ENCODE measurements at places on chromosomes 2 and 18.

GRCh38 chr18:2908166-2908945, 61.5 kb downstream of the EMILIN2 start:
- DNase-seq, result no peak

- DNase-seq, result no peak
These were observed 42.4 kb upstream of the BIN1 start for GRCh38 chr2:127149384-127149783.

- DNase-seq, result no peak
These were observed 31.1 kb upstream of the EPG5 start for GRCh38 chr18:45998244-45998643.

DNA sequence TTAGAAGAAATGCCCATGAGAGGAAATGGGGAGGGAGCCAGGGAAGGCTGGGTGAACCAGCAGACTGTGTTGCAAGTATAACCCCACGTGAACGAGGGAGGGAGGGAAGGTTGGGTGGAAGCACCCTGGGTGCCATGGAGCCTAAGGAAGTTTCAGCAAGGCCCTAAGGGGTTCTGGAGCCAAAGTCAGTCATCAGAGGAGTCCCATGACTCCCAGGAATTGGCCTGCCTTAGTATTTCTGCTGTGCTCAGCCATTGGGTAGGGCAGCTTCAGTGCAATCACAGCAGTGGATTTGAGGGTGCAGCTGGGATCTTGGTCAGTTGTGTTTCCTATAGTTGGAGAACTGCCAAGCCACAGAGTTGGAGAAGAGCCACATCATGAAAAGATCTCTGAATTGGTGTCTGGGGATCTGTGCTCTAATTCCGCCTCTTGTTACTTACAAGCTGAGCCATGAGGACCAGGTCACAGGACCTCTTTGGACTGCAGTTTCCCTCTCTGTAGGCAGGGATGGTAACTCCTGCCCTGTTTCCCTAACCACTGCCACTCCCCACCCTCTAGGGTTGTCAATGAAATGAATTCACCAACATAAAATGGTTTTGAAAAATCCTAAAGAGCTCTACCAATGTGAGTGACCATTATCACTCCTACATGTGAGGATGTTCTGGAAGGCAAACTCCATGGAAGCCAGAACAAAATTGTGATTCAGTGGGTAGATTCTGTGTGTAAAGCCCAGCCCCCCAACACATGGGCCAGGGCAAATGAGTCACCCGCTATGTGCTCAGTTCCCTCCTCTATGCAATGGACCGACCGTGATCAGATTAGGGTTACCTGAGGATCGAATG, 108.9 kb downstream of the CLIP4 start:
- DNase-seq, result no peak

- DNase-seq, result no peak
These were observed 109.9 kb upstream of the DTNA start for GRCh38 chr18:34600158-34600557.

DNA sequence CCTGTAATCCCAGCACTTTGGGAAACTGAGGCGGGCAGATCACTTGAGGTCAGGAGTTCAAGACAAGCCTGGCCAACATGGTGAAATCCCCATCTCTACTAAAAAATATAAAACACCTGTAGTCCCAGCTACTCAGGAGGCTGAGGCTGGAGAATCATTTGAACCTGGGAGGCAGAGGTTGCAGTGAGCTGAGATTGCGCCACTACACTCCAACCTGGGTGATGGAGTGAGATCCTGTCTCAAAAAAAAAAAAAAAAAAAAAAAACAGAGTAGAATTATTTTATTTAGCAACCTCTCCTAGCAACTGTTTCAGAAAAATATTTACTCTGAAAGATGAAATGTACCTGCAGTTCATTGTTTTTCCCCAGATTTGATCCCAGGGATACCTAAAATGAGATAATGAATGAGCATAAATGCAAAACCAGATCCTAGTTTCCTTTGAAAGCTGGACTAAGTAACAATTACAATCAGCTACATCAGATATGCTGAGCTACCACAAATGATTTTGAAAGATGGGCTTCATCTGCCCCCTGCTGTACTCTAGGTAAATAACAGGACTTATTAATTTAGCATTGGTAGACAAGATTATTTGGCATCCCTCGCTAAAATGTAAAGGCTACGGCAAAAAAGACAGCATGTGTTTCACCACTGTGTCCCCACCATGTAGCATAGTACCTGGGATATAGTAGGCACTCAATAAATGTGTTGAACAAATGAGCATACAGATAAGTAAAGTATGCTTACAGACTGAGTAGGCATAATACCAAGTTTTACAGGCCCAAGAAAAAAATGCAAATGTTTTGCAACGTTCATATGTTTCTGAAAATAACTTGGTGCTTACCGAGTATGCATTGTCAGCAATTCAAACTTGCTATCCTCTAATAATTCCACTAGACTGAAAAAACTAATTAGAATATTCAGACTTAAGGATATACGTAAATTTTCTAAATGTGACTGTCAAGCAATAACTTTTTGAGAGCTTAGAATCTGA, 102.5 kb downstream of the ATL2 start:
- DNase-seq, result peak; percentile 35

DNA sequence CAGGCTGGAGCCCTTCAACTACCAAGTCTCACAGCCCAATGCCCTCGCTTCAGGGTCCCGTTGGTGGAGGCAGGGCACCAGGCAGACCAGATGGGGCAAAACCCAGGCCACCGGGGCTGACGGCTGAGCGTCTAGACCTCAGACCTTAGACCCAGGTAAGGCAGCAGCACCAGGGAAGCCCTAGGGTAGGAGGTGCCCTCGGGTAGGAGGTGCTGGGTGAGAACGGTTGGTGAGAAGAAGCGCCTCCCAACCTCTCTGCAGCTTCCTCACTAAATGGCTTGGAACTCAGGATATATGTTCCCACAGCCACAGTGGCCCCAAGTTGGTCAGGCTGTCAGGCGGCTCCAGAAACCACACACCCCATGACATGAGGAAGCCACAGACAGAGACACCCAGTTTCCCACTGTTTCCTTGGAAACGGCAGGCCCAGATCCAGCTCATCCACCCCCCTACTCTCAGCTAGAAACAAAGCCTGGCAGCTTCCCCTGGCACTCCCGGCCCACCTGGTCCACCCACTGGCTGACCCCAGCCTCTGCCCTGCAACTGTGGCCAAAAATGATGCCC, 13.1 kb upstream of the MLPH start:
- DNase-seq, result no peak

DNA sequence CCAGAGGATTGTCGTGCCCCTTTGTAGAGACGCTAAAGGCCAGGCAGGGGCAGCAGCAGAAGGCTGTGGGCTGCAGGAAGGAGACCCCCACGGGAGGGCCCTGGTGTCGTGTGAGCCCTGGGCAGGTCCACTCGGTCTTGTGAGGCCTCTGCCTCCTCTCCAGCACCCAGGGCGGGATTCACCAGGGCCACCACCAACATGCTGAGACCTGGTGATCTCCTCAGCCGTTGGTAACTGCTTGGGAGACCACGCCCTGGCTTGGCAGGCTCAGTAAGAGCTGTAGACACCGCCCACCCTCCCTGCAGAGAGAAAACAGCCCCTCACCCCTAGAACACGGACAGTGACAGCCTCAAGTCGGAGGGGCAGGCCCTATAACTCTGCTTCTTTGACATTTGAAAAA, 21.1 kb downstream of the MBP start:
- no peak for DNase-seq

- DNase-seq, result no peak
These were observed 8.4 kb downstream of the GRP start for GRCh38 chr18:59228351-59228750.

DNA sequence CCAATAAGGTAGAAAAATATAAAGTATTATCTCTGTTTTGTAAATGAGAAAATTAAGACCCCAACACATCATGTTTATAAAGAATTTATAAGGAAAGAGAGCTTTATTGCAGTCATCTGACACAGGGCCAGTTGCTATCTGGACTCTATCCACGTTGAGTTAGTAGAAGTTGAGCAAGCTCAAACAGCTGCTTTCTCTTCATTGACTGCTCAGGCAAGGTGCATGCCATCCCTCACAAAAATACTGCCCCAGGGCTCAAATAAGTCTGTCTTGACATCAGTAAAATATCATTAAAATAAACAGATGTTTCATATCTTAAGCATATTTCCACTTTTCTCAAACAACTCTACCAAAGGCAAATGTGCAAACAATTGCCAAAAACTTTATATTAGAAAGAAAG, 14.8 kb downstream of the COL5A2 start:
- no peak for DNase-seq

GRCh38 chr18:59661891-59662701, 35.1 kb downstream of the CCBE1 start:
- DNase-seq, result no peak

DNA sequence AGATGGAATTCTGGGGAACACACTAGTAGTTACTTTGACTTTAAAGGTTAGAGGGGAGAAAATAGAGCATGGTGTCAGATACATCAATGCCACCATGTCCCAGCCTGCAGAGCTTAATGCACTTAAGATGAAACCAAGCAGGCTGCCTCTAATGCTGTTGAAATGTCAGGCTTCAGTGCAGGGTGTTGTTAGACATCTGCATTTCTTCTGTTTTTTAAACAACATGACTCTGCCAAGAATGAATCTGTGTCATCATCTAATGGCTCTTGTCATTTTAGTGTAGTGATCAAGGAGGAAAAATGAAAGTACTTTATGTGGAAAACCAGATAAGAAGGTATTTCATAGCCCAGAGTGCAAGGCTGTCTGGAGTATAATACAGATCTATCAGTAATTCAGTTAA, 29.9 kb downstream of the LYPD1 start:
- no peak for DNase-seq

DNA sequence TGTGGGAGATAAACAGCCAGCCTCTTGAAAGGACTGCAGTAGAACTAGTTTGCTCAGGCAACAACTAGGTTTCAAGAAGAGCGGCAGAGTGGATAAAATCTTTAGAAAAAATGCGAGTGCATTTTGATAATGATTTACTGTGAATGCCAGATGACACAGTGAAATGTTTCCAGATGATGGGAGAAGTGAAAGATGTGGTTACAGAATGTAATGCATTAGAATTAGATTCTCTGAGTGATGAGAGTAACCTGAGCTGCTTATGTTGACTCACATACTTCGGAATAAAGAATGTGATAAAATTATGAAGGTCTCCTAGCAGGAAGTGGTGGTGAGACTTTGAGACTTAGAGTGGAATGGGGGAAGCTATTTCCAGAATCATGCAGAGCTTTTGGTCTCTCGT, 184.3 kb downstream of the GULP1 start:
- DNase-seq, result no peak

DNA sequence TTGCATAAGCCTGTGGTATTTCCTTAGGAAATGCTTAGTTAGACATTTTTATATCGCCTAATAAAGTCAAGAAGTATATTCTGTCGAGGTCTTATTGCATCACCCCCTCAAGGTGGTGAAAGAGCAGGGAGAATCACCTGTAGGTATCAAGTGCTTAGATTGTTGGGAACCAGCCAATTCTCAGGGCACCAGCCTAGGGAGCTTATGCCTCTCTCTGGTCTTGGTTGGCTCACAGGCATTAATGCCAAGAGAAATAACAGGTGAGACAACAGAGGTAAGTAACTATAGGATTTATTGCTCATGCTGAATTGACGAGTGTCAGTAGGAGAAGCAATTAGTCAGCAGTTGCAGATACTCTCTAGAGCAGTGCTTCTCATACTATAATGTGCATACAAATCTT, 663.3 kb upstream of the ZNF804A start:
- no peak for DNase-seq

- DNase-seq, result peak; percentile 13
These were observed 140.5 kb downstream of the TPGS2 start for GRCh38 chr18:36688020-36688965.

DNA sequence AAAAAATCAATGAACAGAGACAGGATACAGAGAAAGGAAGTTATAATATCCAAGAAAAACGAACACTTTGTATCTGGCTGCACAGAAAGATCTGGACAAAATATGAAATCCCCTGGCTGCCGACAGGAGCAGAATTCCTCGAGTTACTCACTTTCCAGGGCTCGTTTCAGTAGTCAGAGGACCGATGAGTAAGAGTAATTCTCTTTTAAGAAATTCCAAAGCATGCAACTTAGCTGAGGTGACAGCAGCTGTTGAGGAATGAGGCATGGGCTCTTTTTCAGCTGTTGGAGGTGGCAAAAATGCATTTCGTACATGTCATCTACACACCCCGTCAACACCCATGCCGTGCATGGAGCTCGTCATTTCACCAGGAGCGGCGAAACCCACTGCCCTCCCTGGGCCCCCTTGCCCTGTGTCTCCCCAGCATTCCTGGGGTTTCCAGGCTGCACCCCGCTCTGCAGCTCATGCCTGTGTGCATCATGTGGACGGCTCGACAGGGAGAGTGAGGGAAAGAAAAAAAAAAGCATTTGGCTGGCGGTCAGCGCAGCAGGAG, 210.8 kb upstream of the SMIM21 start:
- DNase-seq, result no peak

DNA sequence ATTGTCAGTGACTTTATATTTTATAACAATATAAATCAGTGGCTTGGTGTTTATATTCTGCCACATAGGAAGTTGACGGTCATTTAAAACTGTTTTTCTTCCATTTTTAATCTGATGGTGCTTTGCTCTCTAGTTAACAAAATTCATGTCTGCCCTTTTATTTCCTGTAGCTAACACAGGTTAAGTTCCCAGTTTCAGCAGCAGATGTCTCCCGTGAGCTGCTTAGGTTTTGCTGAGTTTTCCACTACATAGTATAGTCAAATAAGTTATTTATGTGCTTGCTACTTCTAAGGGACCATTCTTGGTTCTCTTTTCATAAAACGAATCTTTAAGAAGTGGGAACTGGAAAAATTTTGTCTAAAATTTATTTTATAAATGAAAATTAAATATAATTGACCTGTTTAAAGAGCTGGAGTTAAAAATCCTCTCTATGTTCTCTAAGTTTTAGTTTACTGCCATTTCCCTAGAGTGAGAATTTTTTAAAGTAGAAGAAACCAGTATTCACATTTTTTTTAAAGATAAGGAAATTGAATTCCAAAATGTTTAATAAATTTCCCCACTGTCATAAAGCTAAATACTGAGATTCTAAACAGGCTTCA, 20.6 kb downstream of the HTR2B start:
- DNase-seq, result no peak

GRCh38 chr18:57705832-57706595, 84.4 kb upstream of the NARS1 start:
- no peak for DNase-seq

- DNase-seq, result no peak
These were observed 8.2 kb downstream of the NFATC1 start for GRCh38 chr18:79403723-79404566.

DNA sequence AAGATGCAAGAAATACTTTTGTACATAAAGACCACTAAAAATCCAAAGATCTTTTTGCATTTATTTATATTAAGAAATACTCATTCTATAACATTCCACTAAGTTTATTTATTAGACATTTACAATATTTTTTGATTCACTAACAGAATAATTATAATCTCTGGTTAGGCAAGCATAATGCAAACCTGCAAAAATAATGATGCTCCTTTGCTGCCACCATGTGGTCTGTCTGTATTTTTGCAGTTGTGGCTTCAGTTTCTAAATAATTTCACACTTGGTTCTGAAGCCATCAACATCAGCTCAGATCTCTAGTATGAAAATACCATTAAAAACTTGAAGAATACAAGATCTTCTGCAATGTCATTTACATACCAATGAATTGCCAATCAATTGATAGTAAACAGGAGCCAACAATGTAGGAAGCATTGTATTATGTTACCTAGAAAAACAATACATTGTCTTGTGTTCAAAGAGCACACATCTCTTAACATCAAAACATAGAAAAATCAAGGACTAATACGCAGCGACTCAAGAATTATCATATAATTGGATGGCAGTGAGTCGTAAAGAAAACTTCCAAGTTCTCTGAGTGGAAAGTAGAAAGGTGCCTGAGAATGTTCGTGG, 28.8 kb upstream of the WDR75 start:
- DNase-seq, result peak; percentile 3
